ENCODE measurements at places on chromosomes 5 and 9.

GRCh38 chr9:108377382-108377781 lies 478.4 kb downstream of the ACTL7B start:
- no peak for DNase-seq

GRCh38 chr9:818958-819357 lies 22.5 kb upstream of the DMRT1 start:
- DNase-seq: no peak

GRCh38 chr5:96492459-96493047 lies 59.5 kb upstream of the PCSK1 start:
- no peak for DNase-seq

DNA sequence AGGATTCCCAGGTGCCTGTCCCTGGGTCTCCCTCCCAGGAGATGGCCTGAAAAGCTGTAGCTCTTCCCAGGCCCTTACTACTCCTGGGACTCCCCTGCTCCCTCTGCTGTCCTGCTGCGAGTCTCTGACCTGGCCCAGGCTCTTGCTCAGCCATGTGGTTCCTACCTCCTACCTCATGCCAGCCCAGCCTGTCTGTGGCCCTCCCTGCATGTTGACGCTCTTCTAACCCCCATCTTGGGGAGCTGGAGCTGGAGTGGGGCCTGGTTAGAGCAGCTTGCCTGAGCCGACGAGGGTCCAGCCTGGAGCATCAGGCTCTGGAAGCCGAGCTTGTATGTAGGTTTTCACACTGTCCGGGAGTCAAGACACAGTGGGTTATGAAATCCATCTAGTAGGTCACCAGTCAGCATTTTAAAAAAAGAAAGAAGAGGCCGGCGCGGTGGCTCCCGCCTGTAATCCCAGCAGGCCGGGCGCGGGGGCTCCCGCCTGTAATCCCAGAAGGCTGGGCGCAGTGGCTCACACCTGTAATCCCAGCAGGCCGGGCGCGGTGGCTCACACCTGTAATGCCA lies 244.4 kb downstream of the FANCC start:
- no peak for DNase-seq

GRCh38 chr9:91429501-91429900 lies 5.9 kb upstream of the NFIL3 start:
- no peak for DNase-seq

GRCh38 chr5:138611678-138612218 lies 36.5 kb upstream of the HSPA9 start:
- DNase-seq: no peak

- no peak for DNase-seq
Measured at GRCh38 chr9:3386753-3387152, 139.0 kb downstream of the RFX3 start.

- no peak for DNase-seq
Measured at GRCh38 chr9:133864011-133864410, 125.9 kb upstream of the SARDH start.

DNA sequence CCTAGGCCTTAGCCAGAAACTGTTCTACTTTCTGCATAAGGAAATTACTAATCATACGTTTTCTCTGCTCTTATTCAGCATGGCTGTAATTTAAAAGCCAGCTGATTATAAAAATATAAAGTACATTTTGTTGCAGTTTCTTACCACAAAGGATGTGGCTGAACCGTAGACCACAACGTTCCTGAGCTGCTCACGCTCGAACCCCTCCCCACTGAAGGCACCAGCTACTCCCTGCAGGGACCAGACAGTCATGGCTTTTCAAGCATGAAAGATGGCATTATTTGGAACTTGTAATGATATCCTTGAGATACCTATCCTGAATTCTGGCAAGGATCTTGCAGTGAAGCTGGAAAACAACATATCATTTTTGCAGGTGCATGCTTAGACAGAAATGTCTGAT lies 91.8 kb upstream of the DMRT1 start:
- DNase-seq: no peak

GRCh38 chr9:135714242-135715055 lies 12.5 kb downstream of the KCNT1 start:
- peak; percentile 39 for DNase-seq

- DNase-seq: no peak
Measured at GRCh38 chr5:141908796-141909195, 14.9 kb upstream of the DELE1 start.

DNA sequence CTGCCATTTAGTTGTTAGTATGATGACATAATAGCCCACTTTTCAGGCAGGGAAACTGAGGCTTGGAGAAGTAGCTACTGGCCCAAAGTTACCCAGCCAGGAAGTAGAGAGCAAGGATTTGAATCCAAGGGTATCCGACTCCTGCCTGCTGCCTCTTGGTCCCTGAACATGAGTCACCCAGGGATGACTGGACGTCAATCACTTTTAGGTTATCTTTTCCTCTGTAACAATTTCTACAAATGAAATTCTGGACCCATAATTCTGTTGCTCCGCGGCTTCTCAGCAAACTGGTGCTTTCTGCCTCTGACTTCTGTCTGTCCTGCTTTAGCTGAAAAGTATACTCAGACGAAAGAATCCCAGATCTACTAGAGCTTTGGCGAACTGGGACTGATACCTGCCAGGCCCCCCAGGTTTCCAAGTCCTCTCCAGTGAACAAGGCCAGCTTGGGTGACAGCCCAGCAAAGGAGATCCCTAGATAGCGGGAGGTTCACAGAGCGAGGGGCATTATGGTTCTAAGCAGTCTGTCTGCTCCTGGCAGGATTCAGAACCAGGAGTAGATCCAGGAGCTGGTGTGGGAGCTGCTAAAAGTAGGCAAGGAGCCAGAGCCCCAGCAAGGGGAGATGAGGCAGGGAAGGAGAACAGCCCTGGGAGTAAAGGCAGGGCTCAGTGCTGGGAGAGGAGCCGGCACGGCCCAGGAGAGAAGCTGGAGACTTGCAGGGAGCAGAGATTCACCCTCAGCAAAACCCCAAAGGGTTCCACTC lies 20.6 kb downstream of the OLFML2A start:
- DNase-seq: no peak

DNA sequence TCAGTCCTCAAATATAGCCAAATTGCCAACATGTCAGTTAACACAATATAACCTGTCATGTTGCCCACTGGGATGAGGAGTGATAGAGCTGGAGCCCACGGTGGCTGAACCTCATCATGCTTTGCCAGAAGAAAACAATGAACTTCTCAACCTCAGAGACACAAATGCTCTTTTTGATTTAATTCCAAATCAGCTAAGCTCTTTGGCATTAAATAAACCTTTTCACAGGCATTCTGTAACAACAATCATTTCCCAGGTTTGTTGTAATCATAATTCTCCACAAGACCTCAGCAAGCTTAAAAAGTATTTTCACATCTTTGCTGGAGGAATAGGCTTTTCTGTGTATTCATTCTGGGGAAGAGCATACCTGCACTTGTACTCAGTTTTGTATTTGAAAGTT lies 830.9 kb downstream of the MAT2B start:
- no peak for DNase-seq

DNA sequence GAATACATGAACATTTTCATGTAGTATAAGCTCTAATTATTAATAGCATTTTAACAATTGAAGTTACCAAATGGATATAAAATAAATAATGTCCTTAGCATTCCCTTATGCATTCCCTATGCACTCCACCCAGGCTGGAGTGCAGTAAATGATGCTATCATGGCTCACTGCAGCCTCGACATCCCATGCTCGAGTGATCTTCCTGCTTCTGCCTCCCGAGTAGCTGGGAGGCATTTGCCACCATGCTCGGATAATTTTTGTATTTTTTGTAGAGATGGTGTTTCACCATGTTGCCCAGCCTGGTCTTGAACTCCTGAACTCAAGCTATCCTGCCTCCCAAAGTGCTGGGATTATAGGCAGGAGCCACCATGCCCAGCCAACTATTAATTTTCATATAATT lies 184.0 kb downstream of the PBX3 start:
- DNase-seq: no peak

GRCh38 chr9:81125446-81126092 lies 563.8 kb downstream of the TLE1 start:
- no peak for DNase-seq

- DNase-seq: no peak
Measured at GRCh38 chr5:134132372-134133187, 18.1 kb downstream of the TCF7 start.

- no peak for DNase-seq
Measured at GRCh38 chr5:163105456-163105855, 331.9 kb upstream of the CCNG1 start.

GRCh38 chr5:50711280-50711679 lies 44.8 kb downstream of the PARP8 start:
- DNase-seq: no peak

- no peak for DNase-seq
Measured at GRCh38 chr5:107451028-107451427, 219.7 kb downstream of the EFNA5 start.

- no peak for DNase-seq
Measured at GRCh38 chr9:92642564-92642963, 27.4 kb downstream of the IPPK start.

DNA sequence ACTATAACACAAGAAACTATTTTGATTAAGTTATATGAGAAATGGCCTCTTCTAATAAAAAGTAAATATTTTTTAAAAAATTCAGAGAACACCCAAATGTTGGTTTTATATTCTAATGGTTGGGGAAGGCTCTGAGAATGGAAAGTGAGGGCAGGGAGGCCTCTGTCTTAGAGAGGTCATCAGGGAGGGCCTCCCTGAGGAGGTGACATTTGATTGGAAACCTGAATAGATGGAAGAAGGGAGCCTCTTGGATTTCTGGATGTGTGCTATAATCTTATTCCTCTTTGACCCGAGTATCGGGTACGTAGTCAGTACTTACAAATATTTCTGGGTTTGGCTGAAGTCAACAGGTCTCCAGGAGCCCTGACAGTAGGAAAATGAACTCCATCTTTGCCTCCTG lies 26.1 kb upstream of the GRPEL2 start:
- no peak for DNase-seq

GRCh38 chr5:126438868-126439267 lies 15.7 kb downstream of the GRAMD2B start:
- DNase-seq: no peak

GRCh38 chr5:73981704-73982103 lies 355.7 kb downstream of the ARHGEF28 start:
- DNase-seq: no peak

DNA sequence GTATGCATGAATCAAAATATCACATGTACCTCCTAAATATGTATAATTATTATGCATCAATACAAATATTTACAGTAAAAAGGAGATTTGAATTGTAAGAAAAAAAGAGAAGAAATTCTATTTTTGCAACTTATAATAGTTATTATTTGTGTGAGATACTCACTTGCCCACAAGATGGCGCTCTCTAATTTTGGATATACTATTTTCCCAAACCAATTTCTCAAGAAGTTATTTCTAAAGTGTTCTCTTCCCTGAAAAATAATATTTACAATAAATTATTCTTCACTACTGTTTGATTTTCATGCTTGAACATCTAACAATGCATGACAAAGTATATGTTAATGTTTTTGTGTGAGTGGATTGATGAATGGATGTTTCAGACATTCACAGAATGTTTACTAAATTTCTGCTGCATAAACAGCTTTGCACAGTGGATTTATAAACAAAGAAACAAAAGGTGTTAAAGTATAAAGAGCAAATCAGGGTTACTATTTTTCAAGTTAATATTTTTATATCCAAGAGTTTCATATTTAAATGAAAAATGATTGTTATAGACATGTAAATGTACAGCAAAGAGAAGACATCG lies 503.4 kb downstream of the PDE4D start:
- peak; percentile 46 for DNase-seq

DNA sequence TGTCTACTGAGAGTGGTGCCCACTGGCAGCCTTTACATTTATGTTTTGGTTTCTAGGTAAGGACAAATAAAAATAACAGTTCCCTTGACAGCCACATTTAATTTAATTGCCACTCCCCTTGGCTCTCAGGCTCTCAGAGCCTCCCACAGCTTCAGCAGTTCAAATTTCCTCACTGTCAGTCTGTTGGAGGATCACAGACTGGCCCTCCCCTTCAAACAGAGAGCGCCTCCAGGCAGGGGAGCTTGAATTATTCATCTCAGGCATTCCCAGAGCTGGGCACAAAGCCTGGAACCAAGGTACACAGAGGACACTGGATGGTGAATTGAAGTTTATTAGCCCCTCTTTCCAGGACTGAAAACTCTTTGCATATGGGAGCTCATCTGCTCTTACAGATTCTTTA lies 407.7 kb downstream of the SPOCK1 start:
- DNase-seq: peak; percentile 78

DNA sequence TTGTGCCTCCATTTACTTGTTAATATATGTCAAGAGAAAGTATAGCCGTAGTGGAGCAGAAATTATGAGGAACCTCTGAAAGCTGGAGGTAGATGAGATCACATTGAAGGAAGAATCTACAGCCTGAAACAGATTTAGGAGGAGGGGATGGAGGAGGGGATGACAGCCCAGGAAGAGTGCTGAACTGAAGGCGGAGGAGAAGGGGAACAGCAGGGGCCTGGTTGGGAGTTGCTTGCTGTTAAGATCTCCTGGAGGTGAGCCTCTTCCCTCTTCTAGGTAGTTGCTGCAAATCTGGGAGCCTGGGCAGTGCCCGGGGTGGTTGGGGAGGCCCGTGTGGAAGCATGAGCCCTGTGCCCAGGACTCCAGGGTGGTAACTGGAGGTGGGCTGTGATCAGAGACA lies 111.8 kb upstream of the SEMA6A start:
- no peak for DNase-seq

- DNase-seq: no peak
Measured at GRCh38 chr9:105354448-105354847, 93.4 kb upstream of the FSD1L start.

Measured in left kidney (tissue), 8 donors.